CD4-positive, alpha-beta T cell treated with Interleukin-21 for 1 hour (primary cell): ENCODE measurements at places on chromosomes 12 and 14.

DNA sequence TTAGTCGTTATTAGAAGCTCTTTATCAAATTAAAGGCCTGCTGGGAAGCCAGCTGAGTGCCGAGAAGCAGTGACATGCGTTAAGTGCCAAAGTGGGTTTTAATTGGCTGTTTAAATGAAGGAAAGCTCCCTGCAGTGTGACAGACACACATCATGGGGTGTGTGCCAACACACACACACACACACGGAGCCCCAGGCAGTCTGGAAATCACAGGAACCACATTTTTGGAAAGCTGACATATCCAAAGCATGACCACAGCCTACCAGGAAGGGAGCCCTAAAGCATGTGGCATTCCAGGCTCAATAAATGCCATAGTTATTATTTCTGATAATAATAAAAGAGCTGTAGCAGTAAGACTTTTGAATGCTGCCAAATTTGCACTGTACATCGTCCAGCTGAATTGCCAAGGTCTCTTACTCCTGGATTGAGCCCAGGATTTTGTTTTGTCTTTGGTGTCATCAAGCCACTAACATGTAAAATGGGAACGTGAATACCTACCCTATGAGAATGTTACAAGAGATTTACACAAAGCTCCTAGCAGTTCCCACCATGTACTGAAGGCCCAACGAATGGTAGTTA, 135.1 kb downstream of the TMEM30B start:
- no peak for DNase-seq

DNA sequence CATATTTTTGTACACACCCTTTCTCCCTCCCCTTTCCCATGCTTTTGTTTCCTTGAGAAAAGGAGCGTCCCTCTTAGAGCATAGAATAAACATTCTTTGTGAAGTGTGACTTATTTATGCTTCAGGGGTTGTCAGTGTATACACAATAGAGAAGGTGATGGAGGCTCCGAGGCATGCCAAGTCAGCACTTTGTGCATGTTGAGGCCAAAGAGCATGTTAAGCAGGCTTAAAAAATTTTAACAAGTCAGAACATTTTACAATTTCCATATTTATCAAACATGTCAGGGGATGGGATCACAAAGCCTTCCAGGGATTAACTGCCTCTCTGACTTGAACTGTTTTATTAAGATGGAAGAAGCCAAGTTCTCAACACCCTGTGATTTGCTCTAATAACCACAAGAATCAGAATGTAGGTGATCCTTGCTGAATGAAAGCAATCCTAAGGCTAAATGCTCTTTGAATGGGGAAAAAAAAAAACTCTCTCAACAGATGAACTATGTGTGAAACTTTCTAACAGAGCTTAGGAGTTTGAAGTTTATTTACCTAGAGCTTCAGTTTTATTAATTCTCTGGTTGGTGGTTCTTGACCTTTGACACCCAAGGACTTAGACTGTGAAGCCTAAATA, 223.1 kb downstream of the RAD51B start:
- DNase-seq = no peak

DNA sequence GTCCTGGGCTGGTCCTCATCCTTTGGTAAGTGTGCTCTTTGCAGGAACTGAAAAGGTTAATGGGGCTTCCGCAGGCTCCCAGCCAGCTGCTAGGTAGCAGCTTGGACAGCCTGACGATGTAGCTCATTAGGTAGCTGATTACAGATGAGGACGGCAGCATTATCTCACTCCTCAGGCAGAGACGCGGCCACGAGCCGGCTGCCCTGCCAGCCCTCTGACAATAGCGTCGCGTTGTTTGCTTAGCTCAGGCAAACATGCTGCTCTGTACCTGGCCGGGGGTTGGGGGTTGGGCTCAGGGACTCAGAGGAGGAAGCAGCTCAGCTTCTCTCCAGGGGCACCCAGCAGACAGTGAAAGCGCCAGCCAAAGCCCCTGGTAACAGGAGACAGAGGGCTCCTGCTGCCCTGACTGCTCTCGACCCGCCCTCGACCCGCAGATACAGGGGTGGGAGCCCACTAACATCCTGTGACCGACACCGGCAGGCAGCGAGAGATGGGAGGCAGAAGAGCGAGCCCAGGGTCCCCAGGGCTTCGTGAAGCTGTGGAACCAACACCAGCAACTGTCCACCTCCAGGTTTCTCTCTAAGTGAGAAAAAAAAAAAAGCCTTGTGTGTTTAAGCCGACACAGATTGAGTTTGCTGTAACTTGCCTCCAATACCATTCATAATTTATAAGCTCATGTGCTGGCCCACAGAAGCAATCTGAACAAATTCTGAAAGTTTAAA, 53.4 kb upstream of the DLK1 start:
- DNase-seq = no peak

GRCh38 chr14:22549324-22549962, 39.6 kb downstream of the DAD1 start:
- DNase-seq = no peak

- no peak for DNase-seq
Observed at GRCh38 chr12:29907461-29907860, 123.7 kb upstream of the TMTC1 start.

DNA sequence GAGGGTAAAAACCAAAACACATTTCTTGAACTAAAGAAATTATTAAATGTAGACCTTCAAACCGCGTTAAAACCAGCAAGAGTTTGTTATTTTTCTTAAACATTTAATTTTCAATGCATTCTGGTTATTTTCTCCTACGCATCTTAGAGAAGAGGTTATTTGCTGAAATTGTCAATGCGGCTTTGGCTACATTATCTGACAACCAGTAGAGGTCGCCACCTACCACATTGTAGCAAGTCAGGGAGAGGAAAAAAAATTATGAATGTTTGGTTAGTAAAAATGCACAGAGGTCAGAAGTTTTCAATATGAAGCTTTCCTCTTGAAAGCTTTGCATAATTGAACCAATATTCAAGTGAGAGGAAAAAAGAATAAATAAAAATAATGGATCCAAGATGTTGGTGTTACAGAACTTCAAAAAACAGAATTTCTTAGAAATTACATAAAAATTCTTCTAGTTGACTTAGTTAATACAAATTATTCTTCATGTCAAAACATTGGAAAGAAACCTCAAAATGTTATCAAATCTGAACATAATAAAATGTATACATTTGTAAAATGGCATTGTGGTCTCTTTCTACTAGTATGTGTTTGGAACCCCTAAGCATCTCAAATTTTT, 159.4 kb upstream of the TMTC2 start:
- peak; percentile 35 for DNase-seq

DNA sequence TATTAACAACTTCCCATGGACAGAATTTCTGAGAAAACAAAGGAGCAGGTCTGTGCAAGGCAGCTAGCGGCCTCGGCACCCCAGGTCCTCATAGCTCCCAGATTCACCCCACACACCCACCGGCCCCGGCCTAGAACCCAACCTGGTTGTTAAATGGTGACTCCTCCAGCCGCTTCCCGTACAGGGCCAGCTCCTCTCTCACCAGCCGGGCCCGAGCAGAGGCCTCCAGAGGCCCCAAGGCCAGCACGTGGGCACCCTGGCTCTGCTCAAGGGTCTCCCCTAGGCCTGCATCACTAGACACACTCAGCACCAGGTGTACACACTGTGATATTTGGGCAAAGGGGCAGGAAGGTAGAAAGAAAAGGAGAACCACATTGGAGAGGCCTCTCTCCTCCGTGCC, 30.3 kb downstream of the TEP1 start:
- no peak for DNase-seq

- no peak for DNase-seq
Observed at GRCh38 chr12:69007101-69007854, 74.3 kb upstream of the CPM start.

DNA sequence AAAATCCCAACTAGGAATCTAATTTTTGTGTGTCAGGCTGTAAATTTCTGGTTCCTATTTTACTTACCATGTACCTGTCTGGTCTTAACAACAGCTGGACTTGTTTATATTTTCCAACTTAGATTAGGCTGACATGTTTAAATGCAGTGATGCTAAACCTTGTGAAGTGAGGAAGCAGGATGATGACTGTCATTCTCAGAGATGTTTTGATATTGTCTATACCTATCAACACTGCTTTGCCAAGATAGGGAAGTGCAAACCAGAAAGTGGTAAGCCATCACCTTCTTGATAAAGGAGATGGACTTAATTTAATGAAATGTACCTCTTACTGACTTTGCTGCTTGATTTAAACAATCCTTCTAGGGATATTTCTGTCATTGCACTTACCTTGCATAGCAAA, 2.1 kb downstream of the BICD1 start:
- DNase-seq = no peak

- DNase-seq = no peak
Observed at GRCh38 chr12:44716711-44717110, 159.4 kb downstream of the NELL2 start.

- DNase-seq = no peak
Observed at GRCh38 chr12:13478650-13479181, 282.2 kb downstream of the EMP1 start.

- no peak for DNase-seq
Observed at GRCh38 chr12:1518591-1519516, 75.5 kb downstream of the FBXL14 start.

- no peak for DNase-seq
Observed at GRCh38 chr12:64756376-64756775, 2.8 kb downstream of the GNS start.

GRCh38 chr12:56118688-56119357, 757 bp downstream of the ZC3H10 start:
- DNase-seq = no peak

DNA sequence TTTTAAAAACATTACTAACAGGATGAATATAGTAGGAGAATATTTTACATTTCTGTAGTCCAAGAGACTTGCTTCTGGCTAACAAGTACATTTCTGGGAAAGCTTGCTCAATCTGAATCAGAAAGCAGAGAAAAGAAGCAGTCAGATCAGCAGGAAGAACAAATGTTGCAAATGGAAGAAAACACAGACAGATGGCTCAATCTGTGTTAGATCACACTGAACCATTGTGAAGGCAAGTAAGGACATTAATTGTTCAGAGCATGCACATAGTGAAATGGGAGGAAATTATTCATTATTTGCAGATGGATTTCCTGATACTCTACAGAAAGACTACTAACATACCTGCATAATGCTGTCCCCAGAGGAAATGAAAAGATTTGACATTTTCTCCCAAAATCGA, 65.2 kb upstream of the CNOT2 start:
- no peak for DNase-seq

DNA sequence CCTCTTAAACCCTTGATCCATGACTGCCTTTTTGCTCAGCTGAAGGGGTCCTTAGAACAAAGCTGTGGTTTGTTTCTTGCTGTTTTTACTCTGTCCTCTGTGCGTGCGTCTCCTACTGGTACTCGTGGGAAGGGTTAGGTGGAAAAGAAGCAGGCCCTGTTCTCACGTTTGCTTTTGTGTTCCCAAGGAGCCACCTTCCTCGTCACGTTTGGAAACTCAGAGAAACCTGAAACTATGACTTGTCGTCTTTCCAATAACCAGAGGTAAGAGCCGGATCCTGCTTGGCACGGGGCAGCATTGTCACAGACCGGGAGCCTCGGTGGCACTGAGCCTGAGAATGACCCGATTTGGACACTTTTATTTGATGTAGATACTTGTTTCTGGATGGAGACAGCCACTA, 13.1 kb downstream of the ZFYVE21 start:
- DNase-seq = no peak

DNA sequence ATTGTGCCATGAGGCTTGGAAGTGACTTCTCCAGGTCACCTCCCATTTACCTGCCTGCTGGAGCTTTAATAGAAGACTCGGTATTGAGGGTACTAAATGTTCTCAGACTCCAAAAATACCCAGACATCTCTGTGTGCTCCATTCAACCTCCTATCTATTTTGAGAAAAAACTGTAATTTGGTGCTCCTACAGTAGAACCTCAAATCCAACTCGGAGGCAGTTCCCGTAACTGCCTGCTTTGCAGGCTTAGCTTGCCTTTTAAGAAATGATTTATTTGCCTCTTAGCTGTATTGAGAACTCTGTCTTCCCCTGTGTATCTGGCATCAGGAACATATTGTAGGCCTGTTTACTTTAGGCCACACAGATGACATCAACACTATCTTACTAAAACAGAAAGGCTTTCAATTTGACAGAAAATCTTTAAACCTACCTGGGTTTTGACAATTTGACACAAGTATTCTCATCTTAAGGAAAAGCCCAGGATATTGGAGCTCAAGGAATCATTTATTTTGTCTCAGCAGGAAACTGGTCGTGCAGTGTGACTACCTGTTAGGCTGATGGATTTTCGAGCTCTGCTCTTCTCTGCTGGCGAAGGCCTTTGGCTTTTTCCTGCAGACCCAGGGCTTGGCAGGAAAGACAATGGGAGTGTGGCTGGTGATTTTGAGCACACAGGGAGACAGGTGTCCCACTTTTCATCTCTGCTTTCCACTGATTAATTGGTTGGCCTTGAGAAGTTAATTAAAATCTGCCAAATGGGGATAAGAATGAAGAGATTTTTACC, 314.8 kb downstream of the SNAPC1 start:
- DNase-seq = no peak

DNA sequence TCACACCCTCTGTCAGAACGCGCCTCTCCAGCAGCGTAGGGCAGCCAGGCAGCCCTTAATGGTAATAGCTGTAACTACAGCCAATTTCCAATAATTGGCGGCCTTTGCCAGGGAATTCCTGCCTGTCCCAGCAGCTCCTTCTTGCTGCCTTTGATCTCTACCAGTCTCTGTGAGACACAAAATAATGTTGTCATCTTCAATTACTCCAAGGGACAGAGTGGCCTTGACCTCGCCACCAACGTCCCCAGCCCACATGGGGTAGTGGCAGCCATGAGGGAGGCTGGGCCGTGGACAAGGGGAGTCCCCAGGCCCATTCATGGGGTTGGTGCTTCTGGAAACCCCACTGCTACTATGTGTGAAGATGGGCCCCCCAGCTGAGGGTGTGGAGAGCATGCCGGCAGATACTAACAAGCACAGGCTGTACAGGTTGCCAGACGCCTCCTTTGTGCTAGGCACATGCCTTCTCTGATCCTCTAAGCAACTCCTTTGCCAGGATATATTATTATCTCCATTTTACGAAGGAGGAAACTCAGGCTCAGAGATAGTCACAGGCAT, 17.4 kb upstream of the CLMN start:
- no peak for DNase-seq

GRCh38 chr12:122500685-122501488, at the start of gene ZCCHC8:
ZCCHC8 (minus strand) TSS chr12:122500932; CDS start chr12:122500840, 92 bp downstream.
- DNase-seq = peak; percentile 97

- DNase-seq = peak; percentile 21
Observed at GRCh38 chr14:91047174-91047753, 13.2 kb downstream of the RPS6KA5 start.

DNA sequence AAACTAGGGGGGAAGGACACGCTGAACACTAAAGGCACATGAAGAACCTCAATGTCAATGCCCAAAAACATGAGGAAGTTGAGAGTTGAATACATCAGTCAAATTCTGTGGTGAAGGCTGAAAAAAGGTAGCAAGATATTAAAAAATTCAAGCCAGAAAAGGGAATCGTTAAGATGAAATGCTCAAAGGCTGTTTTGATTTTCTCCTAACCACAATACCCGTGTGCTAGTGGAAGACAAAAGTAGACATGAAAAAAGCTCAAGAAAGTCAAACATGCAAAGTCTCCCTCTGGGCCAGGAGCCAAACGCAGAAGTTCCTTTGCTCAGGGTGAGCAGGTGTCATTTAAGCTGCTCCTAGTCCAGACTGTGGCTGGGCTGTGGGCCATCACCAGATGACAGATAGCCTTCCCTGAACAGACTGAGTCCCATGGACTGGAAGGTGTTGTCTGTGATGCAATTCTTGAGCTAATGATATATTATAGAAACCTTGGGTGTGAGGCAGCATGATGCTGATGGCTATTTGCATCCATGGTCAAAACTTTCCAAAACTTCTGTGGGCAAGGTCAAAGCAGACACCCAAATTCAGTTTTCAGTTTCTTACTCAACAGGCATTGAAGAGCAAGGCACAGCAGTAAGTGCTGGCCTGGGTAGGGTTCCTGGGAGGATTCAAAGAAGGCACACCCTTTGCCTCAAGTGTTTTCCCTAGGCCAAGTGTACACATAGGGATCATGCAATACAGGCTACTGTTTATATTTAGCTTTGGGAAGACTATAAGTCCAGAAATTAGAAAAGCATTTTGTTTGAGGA, 81.6 kb downstream of the MYRFL start:
- DNase-seq = no peak
